ENCODE measurements at places on chromosomes 12 and 14.

GRCh38 chr12:75666939-75667334 is 155.5 kb upstream of the KRR1 start:
- DNase-seq = no peak

- no peak for DNase-seq
These were observed 22.2 kb upstream of the CCND2 start for GRCh38 chr12:4251216-4251891.

- DNase-seq = no peak
These were observed 276.2 kb downstream of the SSPN start for GRCh38 chr12:26471560-26471959.

GRCh38 chr12:55862286-55862685 is 19.6 kb upstream of the MMP19 start:
- no peak for DNase-seq

- no peak for DNase-seq
These were observed 263.7 kb downstream of the BMP4 start for GRCh38 chr14:53692885-53693284.

- no peak for DNase-seq
These were observed 15.0 kb upstream of the AMIGO2 start for GRCh38 chr12:47094804-47095203.

DNA sequence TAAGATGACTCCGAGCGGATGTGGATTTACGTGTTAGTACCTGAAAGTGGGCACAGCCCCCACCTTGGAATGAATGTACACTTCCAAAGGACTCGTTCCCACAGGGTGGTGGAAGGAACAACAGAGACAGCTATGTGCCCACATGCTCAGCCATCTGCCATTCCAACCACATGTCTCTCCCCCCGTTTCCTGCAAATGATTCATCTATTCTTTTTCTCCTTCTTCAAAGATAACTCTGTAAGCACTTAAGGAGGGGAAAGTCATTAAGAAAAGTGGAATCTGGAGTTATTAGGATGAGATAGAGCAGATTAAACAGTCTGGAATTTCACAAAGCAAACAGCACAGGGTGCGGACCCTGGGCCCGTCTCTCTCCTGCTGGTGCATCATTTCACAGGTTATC is 18.5 kb upstream of the DUSP6 start:
- no peak for DNase-seq

- no peak for DNase-seq
These were observed 589.8 kb downstream of the KCNH5 start for GRCh38 chr14:62455446-62455845.

DNA sequence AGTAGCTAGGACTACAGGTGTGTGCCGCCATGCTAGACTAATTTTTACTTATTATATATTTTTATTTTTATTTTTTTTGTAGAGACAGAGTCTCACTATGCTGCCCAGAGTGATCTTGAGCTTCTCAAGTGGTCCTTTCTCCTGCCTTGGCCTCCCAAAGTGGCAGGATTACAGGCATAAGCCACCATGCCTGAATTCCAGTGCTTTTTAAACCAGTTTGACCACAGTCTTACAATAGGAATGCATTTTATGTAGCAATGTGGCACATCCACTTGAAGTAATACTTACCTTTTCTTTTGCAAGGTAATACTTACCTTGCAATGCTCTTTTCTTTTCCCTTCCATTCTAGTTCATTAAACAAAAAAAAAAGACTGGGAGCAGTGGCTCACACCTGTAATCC is 38.0 kb upstream of the CPM start:
- DNase-seq = no peak

DNA sequence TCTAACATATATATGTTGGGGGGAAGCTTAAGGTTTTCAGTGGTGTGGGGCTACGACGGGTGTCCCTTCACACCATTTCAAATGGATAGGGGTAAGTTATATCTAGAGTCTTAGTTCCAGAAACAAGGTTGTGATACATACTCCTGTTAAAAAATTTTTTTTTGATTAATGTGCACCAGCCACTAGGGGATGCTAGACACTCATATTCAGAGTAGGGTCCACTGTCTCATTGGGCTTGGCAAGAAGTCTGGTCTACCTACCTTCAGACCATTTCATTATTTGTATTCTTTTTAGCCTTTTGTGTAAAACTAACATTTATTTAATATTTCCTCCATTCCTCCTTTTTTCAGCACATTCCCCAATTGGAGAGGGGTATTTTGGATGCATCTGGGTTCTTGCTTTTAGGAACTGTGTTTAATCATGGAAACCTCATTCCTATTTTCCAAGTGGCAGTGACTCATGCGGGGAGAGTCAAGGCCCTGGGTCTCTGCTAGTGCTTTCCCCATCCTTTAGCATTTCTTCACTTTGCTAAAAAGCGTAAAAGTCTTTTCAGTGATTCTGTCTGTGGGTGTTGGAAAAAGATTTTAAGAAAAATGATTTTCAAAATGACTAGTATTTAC is 33.4 kb downstream of the ANO4 start:
- no peak for DNase-seq

Measured in activated naive CD4-positive, alpha-beta T cell (primary cell).